ENCODE measurements at places on chromosomes 4 and X.

DNA sequence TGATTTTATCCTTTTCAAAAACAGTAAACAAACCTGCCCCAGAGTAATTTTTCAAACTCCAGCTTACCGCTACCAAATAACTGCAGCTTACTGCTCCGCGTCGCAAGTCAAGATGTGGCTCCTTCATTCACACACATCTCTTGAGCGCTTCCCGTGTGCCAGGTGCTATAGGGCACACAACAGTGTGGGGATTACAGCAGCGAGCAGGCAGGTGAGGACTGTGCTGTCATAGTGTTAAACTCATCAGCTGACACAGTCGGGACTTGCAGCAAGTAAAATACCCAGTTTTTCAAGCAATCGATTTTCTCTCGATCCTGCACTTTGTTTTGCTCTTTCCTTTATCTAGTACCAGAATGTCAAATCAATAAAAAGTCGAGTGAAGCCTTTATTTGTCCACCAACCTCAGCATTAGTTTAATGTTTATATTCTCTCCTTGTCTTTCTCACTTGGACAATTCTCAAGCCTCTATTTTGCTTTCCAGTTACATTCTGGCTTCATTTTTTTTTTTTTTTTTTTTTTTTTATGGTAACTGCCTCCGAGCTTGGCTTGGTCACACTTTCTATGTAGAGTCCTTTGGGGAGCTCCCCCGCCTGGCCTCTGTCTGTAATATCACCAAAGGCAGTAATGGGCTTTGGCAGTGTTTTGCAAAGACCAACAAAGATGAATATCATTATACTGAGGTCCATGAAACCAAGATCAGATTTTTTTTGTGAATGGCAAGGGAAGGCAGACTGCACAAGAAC is 8.3 kb upstream of the ASB5 start:
- DNase-seq, result no peak

DNA sequence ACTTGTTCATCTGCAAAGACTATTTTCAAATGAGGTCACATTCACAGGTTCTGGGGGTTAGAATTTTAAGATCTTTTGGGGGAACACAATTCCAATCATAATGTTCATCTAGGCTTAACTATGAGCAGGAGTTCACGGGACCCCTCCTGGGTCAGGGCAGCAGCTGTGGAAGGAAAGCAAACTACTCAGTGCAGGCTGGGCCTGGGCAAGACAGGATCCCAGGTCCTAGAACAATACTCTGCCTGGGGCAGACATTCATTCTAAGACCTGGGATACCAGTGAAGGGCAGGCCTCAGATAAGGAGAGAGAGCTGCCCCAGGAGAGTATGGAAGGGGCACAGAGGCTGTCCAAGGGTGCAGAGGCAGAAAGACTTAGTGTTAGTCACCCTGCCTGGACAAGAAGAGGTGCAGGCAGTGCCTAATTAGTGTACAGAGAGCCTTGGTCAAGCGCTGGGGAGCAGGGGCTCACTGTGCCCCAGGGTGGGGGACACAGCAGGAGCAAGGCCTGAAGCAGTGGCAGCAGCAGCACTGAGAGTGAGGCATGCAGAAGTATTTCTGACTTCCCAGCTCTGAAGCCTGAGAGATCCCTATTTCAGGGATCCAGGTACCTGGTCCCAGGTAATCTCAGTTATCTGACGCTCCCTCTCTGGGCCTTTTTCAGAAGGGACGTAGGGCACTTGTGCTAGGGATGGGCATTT is 123.0 kb upstream of the MAMLD1 start:
- no peak for DNase-seq

DNA sequence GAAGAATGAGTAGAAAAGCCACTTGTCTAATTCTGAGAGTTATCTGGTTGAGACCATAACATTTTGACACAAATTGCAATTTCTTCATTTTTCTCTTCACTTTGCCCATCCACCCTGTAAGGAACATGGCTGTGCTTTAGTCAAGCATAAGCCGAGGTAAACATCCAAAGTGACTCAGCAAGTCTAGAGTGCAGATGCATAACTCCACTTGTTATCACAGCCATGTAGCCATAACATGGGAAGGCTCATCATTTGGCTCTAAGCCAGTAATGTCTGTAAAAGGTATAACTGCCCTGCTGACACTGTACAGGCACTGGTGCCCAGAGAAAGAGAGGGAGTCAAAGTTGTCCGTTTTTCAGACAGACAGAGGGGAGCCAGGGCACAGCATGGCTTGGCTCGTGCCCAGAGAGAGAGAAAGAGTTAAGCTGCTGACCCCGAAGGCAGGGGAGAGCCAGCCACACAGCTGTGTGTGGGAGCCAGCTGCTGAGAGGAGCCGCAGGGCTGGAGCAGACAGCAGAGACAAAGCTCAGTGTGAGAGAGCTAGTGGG is 76.9 kb upstream of the EXOC1L start:
- DNase-seq, result no peak

- no peak for DNase-seq
Observed at GRCh38 chr4:119307606-119308005, 14.3 kb downstream of the FABP2 start.

DNA sequence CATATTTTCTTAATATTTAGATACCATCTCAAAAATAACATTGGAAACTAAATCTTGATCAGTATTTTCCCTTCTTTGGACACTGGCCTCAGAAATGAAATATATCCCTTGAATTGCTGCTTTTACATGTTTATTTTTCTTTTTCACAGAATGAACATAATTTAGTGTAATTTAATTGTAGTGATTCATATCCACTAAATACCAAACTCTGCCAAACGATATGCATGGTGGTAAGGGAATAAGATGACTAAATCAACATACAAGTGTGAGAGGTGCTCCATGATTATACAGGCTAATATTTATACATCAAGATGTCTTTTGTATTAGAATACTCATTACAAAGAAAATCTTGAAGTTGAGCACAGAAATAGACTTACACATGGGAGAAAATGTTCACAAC is 216.8 kb upstream of the PACRGL start:
- no peak for DNase-seq

DNA sequence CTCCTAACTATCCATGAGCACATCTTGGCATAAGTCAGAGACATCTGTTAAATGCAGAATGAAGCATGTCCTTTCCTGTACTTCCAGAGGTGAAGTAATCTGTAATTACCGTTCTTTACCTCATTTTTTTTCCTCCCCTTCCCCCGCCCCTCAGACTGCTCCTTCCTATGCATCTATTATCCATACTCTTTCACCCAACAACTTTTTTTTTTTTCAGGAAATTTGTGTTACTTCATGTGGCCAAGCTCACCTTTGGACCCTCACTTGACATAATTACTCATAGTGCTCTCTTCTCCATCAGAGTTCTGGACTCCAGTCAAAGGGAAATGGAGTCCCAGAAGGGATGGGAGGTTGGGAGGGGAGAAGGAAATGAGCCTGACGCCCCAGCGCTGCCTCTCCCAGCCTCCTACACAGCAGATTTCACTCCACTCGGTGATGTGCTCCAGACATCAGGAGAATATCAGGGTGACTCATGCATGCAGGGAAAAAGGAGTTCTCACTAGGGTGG is 568.8 kb downstream of the STIM2 start:
- DNase-seq, result no peak

GRCh38 chrX:112866175-112866574 is 25.5 kb upstream of the AMOT start:
- no peak for DNase-seq

GRCh38 chr4:176945334-176945733 is 152.6 kb upstream of the VEGFC start:
- no peak for DNase-seq

GRCh38 chr4:6845027-6845426 is 62.5 kb downstream of the KIAA0232 start:
- DNase-seq, result no peak

GRCh38 chr4:102623622-102624021 is 122.5 kb downstream of the NFKB1 start:
- DNase-seq, result no peak

DNA sequence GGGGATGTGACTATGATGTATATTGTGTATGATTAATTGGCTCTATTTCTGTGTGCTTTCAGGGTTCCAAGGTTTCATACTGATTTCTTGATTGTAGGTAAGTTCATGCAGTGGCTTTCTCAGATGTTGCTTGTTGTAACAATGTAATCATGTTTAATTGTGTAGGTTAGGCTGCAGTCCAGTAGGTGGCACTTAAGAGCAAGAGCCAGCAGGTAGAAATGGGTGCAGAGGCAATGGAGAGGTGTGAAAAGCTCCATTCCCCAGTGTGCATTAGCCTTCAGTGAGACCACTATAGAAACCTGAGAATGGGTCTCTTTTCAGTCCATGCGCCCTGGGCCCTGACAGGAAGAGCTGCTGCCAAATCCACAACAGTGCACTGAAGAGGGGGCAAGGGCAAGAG is 28.2 kb downstream of the DCAF12L2 start:
- no peak for DNase-seq

GRCh38 chr4:130143656-130144055 is 1047.7 kb downstream of the C4orf33 start:
- no peak for DNase-seq

DNA sequence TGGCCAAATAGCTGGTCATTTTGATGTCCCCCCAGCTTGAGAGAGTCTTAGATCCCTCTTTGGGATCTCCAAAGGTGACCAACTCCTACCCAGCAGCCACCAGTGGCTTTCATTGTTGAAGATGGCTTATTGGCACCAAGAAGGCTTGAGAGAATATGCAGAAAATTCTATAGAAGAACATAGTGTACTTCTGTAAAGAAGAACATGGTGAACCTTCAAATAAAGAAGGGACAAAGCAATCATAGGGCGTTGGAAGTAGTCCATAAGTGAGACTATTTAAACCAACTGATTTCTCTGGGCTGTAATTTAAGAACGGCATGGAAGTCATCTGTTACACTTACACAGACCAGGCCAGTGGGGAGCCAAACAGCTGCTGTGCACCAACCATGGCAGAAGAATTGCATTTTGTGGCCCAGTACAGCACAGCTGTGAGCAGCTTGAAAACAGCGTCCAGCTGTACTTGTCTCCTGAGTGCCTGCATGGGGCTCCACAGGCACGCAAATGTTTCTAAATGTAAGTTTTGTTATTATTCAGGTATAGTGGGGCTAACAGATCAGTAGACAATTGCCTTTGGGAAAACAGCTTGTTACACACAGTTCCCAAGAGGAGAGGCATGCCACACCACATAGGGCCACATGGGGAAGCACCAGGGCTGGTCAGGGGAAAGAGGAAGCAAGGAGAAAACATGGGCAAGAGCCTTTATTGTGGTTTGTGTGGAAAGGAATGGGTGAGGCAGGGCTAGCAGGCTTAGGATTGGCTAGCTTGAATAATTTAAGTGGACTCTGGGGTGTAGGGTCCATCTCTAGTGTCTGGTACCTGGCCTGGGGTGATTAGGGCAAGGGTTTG is 125.0 kb downstream of the ARHGAP6 start:
- DNase-seq, result no peak

DNA sequence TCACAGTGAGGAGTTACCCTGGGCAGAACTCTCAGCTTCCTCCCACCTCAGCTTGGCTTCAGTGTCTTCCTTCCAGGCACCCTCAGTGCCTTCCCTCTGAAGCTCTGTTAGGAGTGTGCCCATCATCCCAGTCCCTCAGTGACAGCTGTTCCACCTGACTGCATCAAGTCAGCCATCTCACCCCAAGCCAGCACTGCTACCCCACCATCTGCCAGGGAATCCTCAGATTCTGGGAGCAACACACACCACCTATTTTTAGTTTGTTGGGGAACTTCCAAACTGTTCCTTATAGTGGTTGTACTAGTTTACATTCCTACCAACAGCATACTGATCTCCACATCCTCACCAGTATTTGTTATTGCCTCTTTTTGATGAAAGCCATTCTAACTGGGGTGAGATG is 182.9 kb downstream of the RELL1 start:
- no peak for DNase-seq

DNA sequence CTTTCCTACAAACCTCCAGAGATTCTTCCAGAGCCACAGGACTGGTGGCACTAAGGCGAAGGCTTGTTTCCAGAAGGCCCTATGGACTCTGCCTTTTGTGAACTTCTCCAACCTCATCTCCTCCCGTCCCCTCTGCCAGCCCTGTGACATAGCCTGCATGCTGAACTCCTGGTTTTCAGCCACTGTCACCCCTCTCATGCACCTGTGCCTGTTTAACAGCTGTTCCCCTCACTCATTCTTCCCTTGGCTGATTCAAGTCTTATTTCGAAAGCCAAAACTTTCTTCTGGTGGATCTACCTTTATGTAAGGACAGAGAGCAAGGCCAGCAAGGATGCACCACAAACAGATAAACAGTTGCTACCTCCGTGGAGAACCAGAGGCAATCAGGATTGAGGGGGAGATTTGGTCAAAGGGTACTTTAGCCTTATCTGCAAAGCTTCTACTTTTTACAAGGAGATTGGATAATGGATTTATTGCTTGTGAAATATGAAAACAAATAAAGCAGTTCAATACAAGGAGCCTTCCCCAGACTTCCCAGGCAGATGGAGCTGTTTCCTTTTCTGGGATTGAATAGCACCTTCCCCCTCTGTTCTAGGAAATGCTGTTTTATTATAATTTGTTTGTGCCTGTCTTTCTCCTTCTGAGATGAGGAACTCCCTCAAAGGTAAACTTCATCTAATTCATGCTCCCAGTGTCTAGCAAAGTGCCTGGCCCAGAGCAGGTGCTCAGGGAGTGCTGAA is 5.7 kb downstream of the CITED1 start:
- no peak for DNase-seq

DNA sequence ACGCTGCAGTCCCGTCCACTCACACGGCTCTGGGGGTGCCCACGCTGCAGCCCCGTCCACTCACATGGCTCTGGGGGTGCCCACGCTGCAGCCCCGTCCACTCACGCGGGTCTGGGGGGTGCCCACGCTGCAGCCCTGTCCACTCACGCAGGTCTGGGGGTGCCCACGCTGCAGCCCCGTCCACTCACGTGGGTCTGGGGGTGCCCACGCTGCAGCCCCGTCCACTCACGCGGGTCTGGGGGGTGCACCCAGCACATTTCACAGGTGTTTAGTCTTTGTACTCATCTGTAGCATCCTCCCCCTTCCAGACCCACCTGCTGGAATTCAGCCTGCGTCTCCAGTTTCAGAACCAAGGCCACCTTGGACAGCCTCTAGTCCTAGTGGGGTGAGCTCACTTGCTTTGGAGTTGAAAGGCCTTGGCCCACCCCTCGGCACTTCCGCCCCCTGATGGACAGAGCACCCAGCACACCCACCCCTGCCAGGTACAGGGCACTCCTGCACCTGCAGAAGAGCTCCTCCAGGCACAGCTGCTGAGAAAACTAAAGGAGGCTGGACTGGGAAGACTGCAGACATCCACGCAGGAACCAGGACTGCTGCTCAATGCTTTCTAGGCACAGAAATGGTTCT is 73.0 kb downstream of the ABLIM2 start:
- no peak for DNase-seq

DNA sequence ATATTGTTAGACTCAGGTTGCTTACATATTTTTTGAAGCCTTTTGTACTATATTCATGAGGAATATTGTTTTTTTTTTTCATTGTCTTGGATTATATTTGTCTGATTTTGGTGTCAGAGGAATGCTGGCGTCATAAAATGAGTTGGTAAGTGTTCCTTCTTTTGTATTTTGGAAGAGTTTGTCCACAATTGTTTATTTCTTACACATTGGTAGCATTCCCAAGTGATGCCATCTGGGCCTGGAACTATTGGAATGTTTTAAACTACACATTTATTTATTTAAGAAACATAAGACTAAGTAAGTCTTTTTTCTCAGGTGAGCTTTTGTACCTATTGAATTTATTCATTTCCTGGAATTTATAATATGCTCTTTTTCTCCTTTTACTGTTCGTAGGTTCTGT is 107.6 kb downstream of the LARP1B start:
- no peak for DNase-seq

All from stimulated activated CD8-positive, alpha-beta memory T cell treated with anti-CD3 and anti-CD28 coated beads, Interleukin-7, amount 100 ng/mL, for 1 hour (primary cell).